ENCODE measurements at places on chromosomes 16 and 17. TPM values are rescaled to one million over a fixed set of nuclear protein-coding genes. Genes with fewer than 3 reads are reported as not detected.

Gene KRTAP2-2
- total RNA-seq: not detected

Gene DNAAF8
- 0.42 TPM for total RNA-seq

Gene C16orf89
- not detected for total RNA-seq

GRCh38 chr16:17287166-17287800, 183.5 kb downstream of the XYLT1 start:
- no peak for DNase-seq

DNA sequence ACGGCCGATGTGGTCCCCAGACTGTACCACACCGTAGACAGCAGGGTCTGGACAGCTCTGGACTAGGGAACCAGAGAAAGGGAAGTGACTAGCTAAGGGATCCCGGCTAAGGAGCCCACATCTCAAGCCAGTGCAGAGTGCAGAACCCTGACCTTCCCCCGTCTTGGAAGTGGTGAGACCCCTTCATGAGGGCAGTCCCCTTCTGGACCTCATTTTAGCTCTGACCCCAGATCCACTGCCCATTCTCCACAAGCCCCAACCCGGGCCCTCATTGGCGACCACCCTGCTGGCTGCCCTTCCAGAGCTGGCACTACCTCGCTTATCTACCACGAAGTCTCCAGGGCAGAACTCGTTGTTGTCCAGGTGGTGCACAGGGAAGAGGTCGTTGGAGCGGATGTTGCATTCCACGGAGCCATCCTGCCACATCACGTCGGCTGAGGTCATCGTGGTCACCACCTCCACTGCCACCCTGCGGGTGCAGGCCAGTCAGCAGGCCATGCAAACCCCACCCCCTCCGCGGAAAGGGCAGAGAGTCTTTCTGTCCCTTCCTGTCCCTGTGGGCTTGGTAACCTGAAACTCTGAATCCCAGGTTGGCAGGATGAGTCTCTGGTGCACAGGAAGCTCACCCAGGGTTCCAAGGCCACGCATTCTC, 14.2 kb downstream of the SPHK1 start:
- no peak for DNase-seq

DNA sequence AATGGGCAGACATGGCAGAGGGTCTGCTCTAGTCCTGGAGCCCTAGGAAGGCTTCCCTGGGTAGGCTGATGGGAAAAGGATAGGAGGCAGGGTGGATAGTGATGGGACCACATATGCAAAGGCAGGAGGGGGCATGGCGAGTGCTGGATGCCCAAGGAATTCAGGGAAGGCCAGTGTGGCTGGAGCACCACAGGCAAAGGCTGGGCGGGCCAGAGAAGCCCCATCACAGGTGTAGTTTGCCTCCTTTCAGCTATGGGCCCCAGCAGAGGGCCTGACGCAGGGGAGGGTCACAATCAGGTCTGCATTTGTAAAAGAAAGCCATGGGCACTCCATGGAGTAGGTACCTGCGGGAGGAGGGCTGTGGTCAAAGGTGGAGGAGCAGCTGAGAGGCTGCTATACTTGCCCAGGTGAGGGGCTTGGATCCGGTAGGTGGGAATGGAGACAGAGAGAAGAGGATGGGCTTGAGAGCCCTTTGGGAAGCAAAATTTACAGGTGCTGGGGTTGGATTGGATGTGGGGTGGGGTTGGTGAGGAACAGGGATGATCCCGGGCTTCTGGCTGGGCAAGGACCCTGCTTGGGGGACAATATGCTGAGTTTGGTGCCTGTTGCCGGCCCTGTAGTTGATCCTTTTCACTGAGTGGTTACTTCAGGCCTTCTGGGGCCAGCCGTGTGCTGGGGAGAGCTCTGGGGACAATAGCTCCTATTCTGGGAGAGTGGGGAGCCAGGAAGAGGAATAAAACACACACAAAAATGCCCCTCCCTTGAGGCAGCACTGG, 6.5 kb upstream of the COL1A1 start:
- no peak for DNase-seq

DNA sequence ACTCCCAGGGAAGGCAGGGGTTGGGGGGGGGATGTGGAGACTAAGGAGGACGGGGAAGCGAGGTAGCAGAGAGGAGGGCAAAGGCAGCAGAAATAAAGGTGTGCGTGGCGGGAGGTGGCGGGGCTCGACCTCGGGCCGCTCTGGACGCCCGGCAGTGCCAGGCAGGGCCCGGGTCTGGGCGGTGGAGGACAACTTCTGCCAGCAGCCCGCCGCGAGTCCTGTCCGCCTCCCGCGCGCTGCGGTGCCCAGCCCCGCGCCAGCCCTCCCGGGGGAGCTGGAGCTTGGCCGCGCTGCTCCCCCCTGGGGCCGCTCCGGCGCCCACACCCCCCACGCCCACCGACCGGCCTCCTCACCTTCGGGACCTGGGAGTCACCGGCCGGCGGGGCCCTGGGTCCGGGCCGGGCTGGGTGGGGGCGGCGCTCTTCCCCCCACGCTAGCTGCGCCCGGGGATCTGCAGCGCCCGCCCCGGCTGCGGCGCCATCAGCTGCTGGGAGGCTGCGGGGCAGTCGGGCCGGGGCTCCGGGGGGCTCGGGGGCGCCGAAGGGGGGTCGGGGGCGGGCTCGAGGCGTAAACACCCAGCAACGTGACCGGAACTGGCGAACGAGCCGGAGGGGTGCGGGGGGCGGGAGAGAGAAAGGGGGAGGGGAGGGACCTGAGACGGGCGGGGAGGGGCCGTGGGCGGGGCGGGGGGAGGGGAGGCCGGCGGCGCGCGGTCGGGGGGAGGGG, at the start of gene CCDC92B:
CCDC92B (minus strand) TSS at position 595 of the 726 bp plus-strand sequence. CDS start 14,507 bp downstream, outside the sequence.
- DNase-seq: no peak

GRCh38 chr16:15037745-15038144, 18.1 kb downstream of the NTAN1 start:
- DNase-seq: no peak

Measured in right lobe of liver (tissue), 6 donors.